Type B pancreatic cell (in vitro differentiated cells): ENCODE measurements at places on chromosomes 1 and 21. TPM values are rescaled to one million over a fixed set of nuclear protein-coding genes. Genes with fewer than 3 reads are reported as not detected.

Gene HTR6
- total RNA-seq, result not detected in 2 replicates

- H3K27ac ChIP-seq, result no peak overlapping the region
- no peak for DNase-seq
- no peaks in the 10 kb centered on the region for H3K27me3 ChIP-seq
- no peaks in the 10 kb centered on the region for H3K36me3 ChIP-seq
- H3K4me3 ChIP-seq, result no peak overlapping the region
- peaks cover 51% of the 10 kb centered on the region for H3K4me1 ChIP-seq
These were observed 40.2 kb downstream of the ADAMTS1 start for GRCh38 chr21:26804895-26805609.

DNA sequence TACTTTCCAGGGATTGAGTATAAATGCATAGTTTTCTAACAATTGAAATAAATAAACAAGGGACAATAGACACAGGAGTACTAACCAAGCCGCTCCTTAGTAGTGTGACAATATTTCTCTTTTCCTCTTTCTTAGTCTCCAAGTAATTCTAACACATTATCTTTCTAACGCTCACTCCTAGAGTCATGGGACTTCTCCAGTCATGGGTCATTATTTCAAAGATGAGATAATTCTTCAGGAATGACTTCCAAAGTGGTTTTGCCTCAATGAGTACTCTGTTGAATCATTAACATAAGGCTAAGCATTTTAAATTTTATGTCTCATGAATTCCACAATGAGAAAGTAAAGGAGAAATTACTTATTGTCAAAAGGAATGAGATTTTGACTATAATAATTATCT is 605.8 kb upstream of the ADAMTS5 start:
- no peaks in the 10 kb centered on the region for H3K4me1 ChIP-seq
- no peaks in the 10 kb centered on the region for H3K36me3 ChIP-seq
- H3K27me3 ChIP-seq, result peaks cover 5% of the 10 kb centered on the region
- no peak for DNase-seq

Gene CRYBG2
- total RNA-seq, result 20.0 and 67.7 TPM in 2 replicates

Gene C1orf87
- total RNA-seq, result not detected in 2 replicates

DNA sequence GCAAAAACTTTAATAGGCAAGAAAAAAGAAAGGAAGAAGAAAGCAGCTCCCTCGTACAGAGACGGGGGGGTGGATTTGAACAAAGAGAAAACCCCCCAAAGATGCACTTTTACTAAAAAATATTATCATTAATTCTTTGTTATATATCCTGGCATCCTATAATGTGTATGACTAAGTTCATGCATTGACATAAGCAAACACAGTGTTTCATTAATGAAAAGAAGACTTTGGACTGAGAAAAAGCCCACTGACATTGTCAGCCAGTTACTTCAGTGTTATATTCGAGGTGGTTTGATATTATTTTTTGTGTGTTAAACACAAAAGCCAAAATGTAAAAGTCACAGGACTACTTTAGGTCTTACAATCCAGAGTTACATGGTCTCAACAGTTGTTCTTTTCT is 110.1 kb upstream of the DPYD start:
- no peak overlapping the region for H3K27ac ChIP-seq
- DNase-seq, result no peak
- H3K27me3 ChIP-seq, result peaks cover 10% of the 10 kb centered on the region
- no peaks in the 10 kb centered on the region for H3K4me1 ChIP-seq

Gene RNF186
- total RNA-seq, result 1.3 and 1.9 TPM in 2 replicates

DNA sequence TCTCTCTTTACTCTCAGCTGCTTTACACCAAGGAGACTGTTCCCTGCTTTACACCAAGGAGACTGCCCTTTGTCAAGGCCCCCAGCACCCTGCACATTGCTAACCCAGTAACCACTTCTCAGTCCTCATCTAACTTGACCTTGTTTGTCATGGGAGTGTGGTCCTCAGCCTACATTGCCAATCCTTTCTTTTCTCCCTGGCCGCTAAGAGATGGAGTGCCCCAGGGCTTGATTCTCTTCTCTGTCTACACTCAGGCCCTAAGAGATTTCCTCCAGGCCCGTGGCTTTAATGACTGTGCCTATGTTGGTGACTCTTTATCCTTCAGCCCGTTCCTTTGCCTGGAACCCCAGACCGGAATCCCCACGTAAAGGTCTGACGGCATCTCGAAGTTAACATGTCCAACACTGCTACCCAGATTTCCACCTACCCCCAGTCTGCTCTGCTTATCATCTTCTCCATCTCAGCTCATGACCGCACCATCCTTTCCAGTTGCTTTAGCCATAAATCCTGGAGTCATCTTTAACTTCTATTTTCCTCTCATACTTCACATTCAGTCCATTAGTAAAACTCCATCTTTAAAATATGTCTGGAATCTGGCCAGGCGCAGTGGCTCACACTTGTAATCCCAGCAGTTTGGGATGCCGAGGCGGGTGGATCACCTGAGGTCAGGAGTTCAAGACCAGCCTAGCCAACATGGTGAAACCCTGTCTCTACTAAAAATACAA is 9.5 kb upstream of the SEMA4A start:
- peaks cover 5% of the 10 kb centered on the region for H3K27me3 ChIP-seq
- no peaks in the 10 kb centered on the region for H3K36me3 ChIP-seq
- no peak for DNase-seq
- no peak overlapping the region for H3K4me3 ChIP-seq
- peak overlapping the region; percentile 27 for H3K27ac ChIP-seq

Gene GJB4
- total RNA-seq, result 0.48 and 0.50 TPM in 2 replicates

Gene CACNA1E
- total RNA-seq, result 1.7 and 2.1 TPM in 2 replicates

GRCh38 chr1:6803357-6803756 is 18.1 kb downstream of the CAMTA1 start:
- H3K27me3 ChIP-seq, result no peaks in the 10 kb centered on the region
- H3K36me3 ChIP-seq, result peaks cover 5% of the 10 kb centered on the region
- H3K4me1 ChIP-seq, result peaks cover 22% of the 10 kb centered on the region
- H3K27ac ChIP-seq, result no peak overlapping the region

Gene WNT3A
- 0.21 and 6.4 TPM in 2 replicates for total RNA-seq

GRCh38 chr1:39109644-39110043 is 83.5 kb downstream of the NDUFS5 start:
- H3K4me1 ChIP-seq, result peaks cover 15% of the 10 kb centered on the region
- H3K27me3 ChIP-seq, result no peaks in the 10 kb centered on the region
- DNase-seq, result no peak
- no peak overlapping the region for H3K27ac ChIP-seq

DNA sequence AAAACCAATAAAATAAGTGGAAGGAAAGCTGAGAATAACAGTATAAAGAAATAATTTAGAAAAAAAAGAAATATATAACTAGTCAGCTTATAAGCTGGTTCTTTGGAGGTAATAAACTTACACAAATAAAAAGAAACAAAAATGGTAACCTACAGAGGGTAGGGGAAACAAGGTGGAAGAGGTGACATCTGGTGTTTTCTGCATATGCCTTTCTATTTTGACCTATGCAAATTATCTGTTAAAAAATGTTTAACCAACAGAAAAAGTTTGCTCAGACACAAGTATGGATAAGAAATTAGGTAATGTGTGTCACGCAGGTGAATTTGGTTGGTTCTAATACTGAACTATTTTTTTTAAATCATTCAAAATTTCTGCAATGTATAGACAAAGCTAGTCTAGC is 53.6 kb upstream of the DMRTA2 start:
- no peak for DNase-seq
- peaks cover 7% of the 10 kb centered on the region for H3K36me3 ChIP-seq
- no peaks in the 10 kb centered on the region for H3K27me3 ChIP-seq

Gene S1PR1
- total RNA-seq, result 1.9 and 18.3 TPM in 2 replicates

DNA sequence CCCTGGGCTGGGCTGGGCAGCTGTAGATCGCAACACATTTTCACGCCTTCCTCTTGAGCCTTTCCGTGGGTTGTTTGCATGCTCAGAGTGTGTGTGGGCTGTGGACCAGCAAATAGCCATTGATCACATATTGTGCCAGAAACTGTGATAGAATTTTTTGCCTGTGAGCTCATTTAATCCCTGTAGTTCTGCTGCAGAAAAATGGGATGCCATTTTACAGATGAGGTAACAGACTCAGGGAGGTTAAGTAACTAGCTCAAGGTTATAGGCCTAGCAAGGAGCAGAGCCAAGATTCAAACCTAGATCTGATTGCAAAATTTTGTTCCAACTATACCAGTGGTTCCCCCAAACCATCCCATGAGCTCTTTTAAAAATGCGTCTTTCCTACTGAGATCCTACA is 10.5 kb downstream of the SPATA46 start:
- no peaks in the 10 kb centered on the region for H3K27me3 ChIP-seq
- peaks cover 3% of the 10 kb centered on the region for H3K36me3 ChIP-seq
- H3K4me1 ChIP-seq, result no peaks in the 10 kb centered on the region
- no peak for DNase-seq
- H3K27ac ChIP-seq, result no peak overlapping the region

- no peak for DNase-seq
- H3K4me3 ChIP-seq, result no peak overlapping the region
- no peaks in the 10 kb centered on the region for H3K36me3 ChIP-seq
- H3K4me1 ChIP-seq, result no peaks in the 10 kb centered on the region
- H3K27me3 ChIP-seq, result no peaks in the 10 kb centered on the region
- H3K27ac ChIP-seq, result no peak overlapping the region
These were observed 94.3 kb downstream of the VAV3 start for GRCh38 chr1:107870696-107871095.

GRCh38 chr21:25664491-25664931 is 25.5 kb downstream of the JAM2 start:
- H3K27me3 ChIP-seq, result no peaks in the 10 kb centered on the region
- H3K36me3 ChIP-seq, result no peaks in the 10 kb centered on the region
- H3K4me3 ChIP-seq, result no peak overlapping the region
- H3K4me1 ChIP-seq, result peaks cover 5% of the 10 kb centered on the region

GRCh38 chr1:244187310-244187709 is 136.2 kb downstream of the ZBTB18 start:
- H3K27me3 ChIP-seq, result no peaks in the 10 kb centered on the region
- DNase-seq, result no peak
- no peak overlapping the region for H3K27ac ChIP-seq
- H3K4me1 ChIP-seq, result no peaks in the 10 kb centered on the region

GRCh38 chr1:159881622-159882526 is 18.1 kb downstream of the CFAP45 start:
- no peaks in the 10 kb centered on the region for H3K4me1 ChIP-seq
- DNase-seq, result no peak
- H3K27me3 ChIP-seq, result no peaks in the 10 kb centered on the region
- H3K27ac ChIP-seq, result no peak overlapping the region

GRCh38 chr1:26285366-26286063 is 5.6 kb downstream of the SH3BGRL3 start:
- no peak for DNase-seq
- no peak overlapping the region for H3K4me3 ChIP-seq
- H3K4me1 ChIP-seq, result peaks cover 34% of the 10 kb centered on the region

Gene S100A6
- 21.9 and 1,154 TPM in 2 replicates for total RNA-seq

DNA sequence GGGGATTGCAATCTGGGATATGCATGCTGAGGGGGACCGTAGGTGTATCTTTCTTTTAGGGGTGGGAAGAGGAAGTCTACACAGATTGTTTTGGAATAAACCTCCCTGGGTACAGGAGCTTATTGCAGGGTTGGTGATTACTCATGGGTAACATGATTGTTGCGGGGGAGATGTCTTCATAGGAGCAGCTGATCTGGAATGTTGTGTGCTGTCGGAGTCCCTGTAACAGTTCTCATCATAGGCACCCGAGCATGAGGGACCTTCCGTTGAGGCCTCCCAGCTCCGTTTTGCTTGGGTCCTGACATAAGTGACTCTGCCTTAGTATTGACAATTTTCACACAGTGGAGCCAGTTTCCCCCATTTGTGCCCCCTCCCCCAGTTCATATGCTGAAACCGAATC is 4.2 kb upstream of the PRXL2B start:
- H3K36me3 ChIP-seq, result no peaks in the 10 kb centered on the region
- peak overlapping the region; percentile 16 for H3K4me3 ChIP-seq
- peak overlapping the region; percentile 59 for H3K27ac ChIP-seq
- peaks cover 13% of the 10 kb centered on the region for H3K4me1 ChIP-seq
- DNase-seq, result no peak

DNA sequence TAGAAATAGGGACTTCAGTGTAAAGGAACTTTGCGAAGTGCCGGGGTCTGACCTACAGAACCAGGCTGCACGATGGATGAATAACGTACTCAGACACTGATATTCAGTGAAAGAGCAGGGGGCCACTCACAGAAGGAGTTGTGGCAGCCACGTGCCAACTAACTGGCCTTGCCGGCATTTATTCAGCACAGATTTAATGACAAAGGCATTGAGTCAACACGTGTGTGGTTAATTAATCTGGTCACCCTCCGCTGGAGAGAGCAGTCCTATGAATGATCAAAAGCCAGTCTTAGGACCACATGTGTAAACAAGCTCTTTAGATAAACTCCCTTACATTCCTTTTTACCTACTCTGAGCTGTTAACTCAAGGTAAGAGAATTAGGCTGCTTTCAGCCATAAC is 6.2 kb upstream of the B3GALT2 start:
- H3K4me1 ChIP-seq, result peaks cover 7% of the 10 kb centered on the region
- no peaks in the 10 kb centered on the region for H3K27me3 ChIP-seq
- no peak overlapping the region for H3K27ac ChIP-seq
- peaks cover 29% of the 10 kb centered on the region for H3K36me3 ChIP-seq
- DNase-seq, result no peak

DNA sequence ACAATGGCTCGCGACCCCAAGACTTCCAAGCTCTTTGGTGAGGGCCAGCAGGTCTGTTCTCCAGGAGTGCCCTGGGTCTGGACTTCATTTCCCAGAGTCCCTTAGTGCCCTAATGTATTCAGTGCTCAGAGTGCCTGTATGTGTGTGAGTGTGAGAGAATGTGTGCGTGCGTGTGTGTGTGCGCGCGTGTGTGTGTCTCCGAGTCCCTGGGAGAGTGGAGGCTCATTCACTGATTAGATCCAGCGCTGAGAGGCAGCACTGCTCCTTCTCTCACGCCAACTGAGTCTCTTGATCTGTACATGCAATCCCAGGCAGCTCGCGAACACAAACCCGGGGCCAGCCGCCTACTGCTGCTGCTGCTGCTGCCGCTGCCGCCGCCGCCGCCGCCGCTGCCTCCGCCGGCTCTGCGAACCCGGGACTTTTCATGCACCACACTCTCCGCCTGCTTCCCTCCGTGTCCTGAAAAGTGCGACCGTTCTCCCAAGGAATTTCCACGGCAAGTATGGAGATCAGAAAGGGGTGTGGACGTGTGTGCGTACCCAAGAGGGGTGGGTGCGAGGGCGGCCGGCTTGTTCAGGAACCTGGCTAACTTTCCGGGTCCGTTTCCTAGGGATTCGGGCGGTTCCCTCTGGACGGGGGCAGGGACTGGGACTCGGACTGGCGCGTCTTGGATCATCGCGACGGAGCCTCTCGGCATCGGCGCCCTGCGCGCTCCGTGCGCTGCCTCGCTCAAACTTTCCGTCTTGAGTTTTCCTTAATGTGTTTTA is at the start of gene RNF220:
Gene RNF220, plus strand, starts transcription at position 225 of the 767 bp plus-strand sequence.
- peak within 1 kb of the TSS; percentile 84 for H3K27ac ChIP-seq
- peaks cover 22% of the 10 kb centered on the region for H3K4me1 ChIP-seq
- H3K36me3 ChIP-seq, result no peaks in the 10 kb centered on the region
- H3K27me3 ChIP-seq, result peaks cover 52% of the 10 kb centered on the region
- DNase-seq, result peak; percentile 77

DNA sequence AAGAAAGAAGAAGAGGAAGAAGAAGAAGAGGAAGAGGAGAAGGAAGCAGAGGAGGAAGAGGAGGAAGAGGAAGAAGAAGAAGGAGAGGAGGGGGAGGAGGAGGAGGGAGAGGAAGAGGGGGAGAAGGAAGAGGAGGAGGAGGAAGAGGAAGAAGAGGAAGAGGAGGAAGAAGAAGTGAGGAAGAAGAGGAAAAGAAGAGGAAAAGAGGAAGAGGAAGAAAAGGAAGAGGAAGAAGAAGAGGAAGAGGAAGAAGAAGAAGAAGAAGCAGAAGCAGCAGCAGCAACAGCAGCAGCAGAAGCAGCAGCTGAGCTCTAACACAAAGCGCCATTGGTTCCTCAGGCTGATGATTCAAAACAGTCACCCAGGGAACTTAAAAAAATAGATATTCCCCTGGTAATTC is 34.0 kb downstream of the DNAI4 start:
- H3K27ac ChIP-seq, result no peak overlapping the region
- no peaks in the 10 kb centered on the region for H3K4me1 ChIP-seq
- no peak overlapping the region for H3K4me3 ChIP-seq
- H3K36me3 ChIP-seq, result peaks cover 14% of the 10 kb centered on the region
